ENCODE measurements at places on chromosomes 11 and 22. TPM values are rescaled to one million over a fixed set of nuclear protein-coding genes. Genes with fewer than 3 reads are reported as not detected.

Gene LRRC74B
- 3.6 TPM for total RNA-seq

DNA sequence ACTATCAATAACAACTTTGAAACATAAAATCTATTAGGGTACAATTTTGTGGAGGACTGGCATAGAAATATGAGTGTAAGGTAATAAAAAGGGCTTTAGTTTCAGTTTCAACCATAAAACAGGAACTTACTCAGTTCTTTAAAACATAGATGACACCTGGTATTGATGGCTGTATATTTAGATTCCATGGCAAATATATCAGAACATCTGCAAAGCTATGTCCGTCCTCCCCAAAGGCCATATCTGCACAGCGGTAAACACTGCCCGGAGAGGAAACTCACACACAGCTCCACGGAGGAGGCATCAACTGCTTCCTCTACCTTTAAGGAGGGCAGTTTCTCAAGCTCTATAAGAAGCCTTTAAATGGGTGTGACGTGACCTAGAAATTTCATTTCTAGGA lies 993.3 kb downstream of the BRD1 start:
- no peaks in the 10 kb centered on the region for H3K4me1 ChIP-seq
- H3K4me3 ChIP-seq: no peak overlapping the region
- peaks cover 14% of the 10 kb centered on the region for H3K27me3 ChIP-seq
- no peaks in the 10 kb centered on the region for H3K36me3 ChIP-seq

Gene SCGB1C1
- not detected for total RNA-seq

Gene GRAMD1B
- 9.9 TPM for total RNA-seq

DNA sequence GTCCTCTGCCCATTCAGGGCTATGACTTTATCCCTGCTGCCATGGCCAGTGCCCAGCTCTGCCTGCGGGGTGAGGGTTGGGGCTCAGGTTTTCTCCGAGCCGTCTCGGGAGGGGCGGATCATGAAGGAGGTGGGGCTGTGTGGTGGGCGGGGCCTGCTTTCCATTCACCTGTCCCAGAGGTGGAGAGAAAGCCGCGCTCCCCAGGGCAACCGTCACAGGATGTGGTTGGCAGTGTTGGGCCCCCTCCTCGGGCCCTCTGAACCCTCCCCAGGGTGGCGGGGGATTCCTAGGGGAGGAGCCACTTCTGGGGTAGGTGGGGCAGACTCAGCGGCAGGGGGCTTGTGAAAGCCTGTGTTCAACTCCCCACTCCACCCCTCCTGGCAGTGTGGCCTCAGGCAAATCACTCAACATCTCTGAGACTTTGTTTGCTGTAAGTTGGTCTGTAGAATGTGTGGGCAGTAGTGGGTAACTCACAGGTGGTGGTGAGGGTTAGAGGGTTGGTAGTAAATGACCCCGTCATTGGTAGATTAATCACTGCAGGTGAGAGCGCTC lies 50.3 kb downstream of the CD6 start:
- no peak overlapping the region for H3K4me3 ChIP-seq
- H3K36me3 ChIP-seq: no peaks in the 10 kb centered on the region
- peak; percentile 71 for DNase-seq
- H3K27ac ChIP-seq: no peak overlapping the region
- H3K4me1 ChIP-seq: peaks cover 20% of the 10 kb centered on the region
- peaks cover 6% of the 10 kb centered on the region for H3K27me3 ChIP-seq

- DNase-seq: no peak
- no peak overlapping the region for H3K27ac ChIP-seq
- no peaks in the 10 kb centered on the region for H3K36me3 ChIP-seq
- H3K27me3 ChIP-seq: no peaks in the 10 kb centered on the region
Observed at GRCh38 chr11:132050049-132050448, 679.6 kb downstream of the NTM start.

GRCh38 chr22:22185217-22185616 lies 59.4 kb upstream of the VPREB1 start:
- H3K4me1 ChIP-seq: no peaks in the 10 kb centered on the region
- DNase-seq: no peak
- H3K4me3 ChIP-seq: no peak overlapping the region
- H3K36me3 ChIP-seq: no peaks in the 10 kb centered on the region

Gene SLC25A45
- total RNA-seq: 13.0 TPM

Gene SCGB1D2
- not detected for total RNA-seq

DNA sequence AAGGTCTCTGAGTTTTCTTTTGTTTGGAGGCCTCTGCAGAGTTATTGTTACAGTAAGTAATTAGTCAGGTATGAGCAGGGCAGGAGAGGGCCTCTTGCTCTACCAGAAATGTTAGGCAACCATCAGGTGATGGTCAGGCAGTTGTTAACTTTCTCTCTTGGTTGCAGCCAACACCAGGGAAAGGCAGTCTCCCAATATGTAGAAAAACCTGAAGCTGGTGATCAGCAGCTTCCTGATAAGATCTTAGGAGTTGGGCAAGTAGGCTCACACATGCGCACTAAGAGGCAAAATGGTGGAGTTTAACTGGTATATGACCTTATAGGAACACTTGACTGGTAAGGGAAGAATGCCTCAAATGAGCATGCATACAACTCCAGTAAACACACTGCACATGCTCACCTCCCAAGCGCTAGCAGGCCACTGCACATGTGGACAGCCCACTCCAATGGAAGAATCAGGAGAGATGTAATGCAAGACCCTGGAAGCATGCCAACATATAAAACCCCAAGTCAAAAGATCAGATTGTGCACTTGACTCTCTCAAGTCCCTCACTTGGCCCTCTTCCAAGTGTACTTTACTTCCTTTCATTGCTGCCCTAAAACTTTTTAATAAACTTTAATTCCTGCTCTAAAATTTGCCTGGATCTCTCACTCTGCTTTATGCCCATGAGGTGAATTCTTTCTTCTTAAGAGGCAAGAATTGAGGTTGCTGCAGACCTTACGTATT lies 23.7 kb upstream of the SLC35F2 start:
- H3K4me1 ChIP-seq: no peaks in the 10 kb centered on the region
- H3K36me3 ChIP-seq: no peaks in the 10 kb centered on the region
- no peak overlapping the region for H3K4me3 ChIP-seq
- DNase-seq: no peak
- no peak overlapping the region for H3K27ac ChIP-seq

- no peak overlapping the region for H3K4me3 ChIP-seq
- no peaks in the 10 kb centered on the region for H3K27me3 ChIP-seq
- H3K4me1 ChIP-seq: peaks cover 8% of the 10 kb centered on the region
Observed at GRCh38 chr11:73538381-73538872, 59.5 kb downstream of the FAM168A start.

Gene TBX1
- total RNA-seq: 13.5 TPM

DNA sequence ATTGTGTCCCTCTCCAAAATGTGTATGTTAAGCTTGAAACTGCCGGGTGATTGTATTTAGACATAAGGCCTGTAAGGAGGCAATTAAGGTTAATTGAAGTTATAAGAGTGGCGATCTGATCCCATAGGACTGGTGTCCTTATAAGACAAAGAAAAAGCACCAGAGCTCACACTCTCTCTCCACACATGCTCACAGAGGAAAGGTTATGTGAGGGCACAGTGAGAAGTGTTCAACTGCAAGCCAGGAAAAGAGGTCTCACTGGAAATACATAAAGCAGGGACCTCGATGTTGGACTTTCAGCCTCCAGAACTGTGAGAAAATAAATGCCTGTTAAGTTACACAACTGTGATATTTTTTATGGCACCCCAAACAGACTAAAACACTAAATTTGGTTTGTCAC lies 1233.8 kb upstream of the CNTN5 start:
- H3K4me1 ChIP-seq: no peaks in the 10 kb centered on the region
- H3K27ac ChIP-seq: no peak overlapping the region
- no peaks in the 10 kb centered on the region for H3K27me3 ChIP-seq

Gene HTR3A
- total RNA-seq: not detected

- H3K27me3 ChIP-seq: no peaks in the 10 kb centered on the region
- H3K36me3 ChIP-seq: no peaks in the 10 kb centered on the region
- no peak overlapping the region for H3K4me3 ChIP-seq
Observed at GRCh38 chr11:14622223-14622954, 21.2 kb upstream of the PDE3B start.

GRCh38 chr11:122743949-122744348 lies 88.4 kb downstream of the UBASH3B start:
- peaks cover 60% of the 10 kb centered on the region for H3K4me1 ChIP-seq
- H3K27me3 ChIP-seq: no peaks in the 10 kb centered on the region
- DNase-seq: no peak
- H3K27ac ChIP-seq: peak overlapping the region; percentile 12

GRCh38 chr11:66561178-66561974 lies 7.0 kb downstream of the CTSF start:
- H3K27ac ChIP-seq: no peak overlapping the region
- no peaks in the 10 kb centered on the region for H3K36me3 ChIP-seq
- DNase-seq: no peak
- no peaks in the 10 kb centered on the region for H3K27me3 ChIP-seq
- H3K4me3 ChIP-seq: no peak overlapping the region
- peaks cover 9% of the 10 kb centered on the region for H3K4me1 ChIP-seq

Gene KCNJ5
- 12.9 TPM for total RNA-seq

DNA sequence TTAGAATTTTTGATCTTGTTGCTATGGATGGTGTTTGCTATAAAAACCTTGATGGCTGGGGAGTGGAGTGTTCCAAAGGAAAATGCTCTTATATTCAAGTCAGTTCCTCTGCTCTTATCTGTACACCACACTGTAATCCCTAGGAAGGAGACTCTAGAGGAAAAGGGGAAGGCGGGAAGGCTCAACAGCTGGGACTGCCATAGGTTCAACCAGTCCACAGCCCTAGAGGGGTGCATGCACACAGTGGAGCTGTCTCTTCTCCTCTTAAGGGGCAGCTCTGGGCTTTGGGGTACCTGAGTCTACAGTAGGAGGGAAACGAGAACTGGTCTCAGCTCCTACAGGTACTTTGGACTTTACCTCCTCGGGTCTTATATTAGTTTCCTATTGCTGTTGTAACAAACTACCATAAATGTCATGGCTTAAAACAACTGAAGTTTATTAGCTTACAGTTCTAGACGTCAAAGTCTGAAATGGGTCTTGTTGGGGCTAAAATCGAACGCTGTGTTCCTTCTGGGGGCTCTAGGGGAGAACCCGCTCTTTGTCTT lies 77.2 kb upstream of the ZBED5 start:
- no peak for DNase-seq
- peaks cover 29% of the 10 kb centered on the region for H3K4me1 ChIP-seq
- H3K27me3 ChIP-seq: no peaks in the 10 kb centered on the region

- peaks cover 5% of the 10 kb centered on the region for H3K36me3 ChIP-seq
- H3K27me3 ChIP-seq: no peaks in the 10 kb centered on the region
- no peak for DNase-seq
- H3K4me3 ChIP-seq: no peak overlapping the region
- H3K4me1 ChIP-seq: no peaks in the 10 kb centered on the region
Observed at GRCh38 chr11:32610797-32611352, 27.2 kb downstream of the EIF3M start.

DNA sequence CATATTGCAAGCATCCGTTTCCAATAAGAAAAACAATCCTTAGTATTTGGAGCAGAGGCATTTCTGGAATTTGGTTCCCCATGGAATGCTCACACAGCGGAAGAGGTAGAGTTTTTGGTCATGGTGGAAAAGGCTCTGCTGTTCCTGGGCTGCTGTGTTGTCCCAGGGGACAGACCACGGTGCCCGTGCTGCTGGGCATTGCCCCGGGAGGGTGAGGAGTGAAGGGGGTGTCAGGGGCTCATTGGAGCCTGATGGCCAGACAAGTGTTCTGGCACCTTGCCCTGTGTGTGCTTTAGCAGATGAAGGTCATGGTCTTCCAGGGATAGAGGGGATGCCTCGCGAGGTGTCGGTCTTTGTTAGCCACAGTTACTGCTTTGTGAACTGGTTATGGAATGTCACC lies 61.2 kb downstream of the MPPED1 start:
- no peak overlapping the region for H3K27ac ChIP-seq
- peaks cover 14% of the 10 kb centered on the region for H3K27me3 ChIP-seq

DNA sequence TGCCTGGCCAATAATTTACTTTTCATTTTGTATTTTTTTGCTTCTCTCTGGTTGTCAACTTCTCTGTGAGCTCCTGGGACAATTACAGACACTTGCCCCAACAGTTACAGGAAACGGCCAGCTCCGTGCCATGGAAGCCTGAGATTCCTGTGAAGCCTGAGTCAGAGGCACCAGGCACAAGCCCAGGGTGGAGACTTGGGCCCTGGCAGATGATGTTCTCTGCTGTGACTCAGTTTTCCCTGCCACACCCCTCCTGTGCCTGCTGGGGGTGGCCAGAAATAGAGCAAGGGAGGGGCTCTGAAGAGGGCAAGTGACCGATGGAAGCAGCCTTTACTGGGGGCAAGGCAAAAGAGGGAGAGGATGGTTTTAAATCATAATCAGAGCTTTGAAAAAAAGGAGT lies 4.9 kb downstream of the ATP5MGL start:
- H3K4me1 ChIP-seq: peaks cover 13% of the 10 kb centered on the region
- no peak for DNase-seq
- peak overlapping the region; percentile 36 for H3K27ac ChIP-seq
- no peaks in the 10 kb centered on the region for H3K27me3 ChIP-seq
- H3K36me3 ChIP-seq: peaks cover 65% of the 10 kb centered on the region
- H3K4me3 ChIP-seq: no peak overlapping the region

Gene TIMP3
- 390 TPM for total RNA-seq

Gene LRRN4CL
- 3.4 TPM for total RNA-seq

- H3K4me3 ChIP-seq: no peak overlapping the region
- H3K36me3 ChIP-seq: peaks cover 99% of the 10 kb centered on the region
- H3K27me3 ChIP-seq: no peaks in the 10 kb centered on the region
- no peak for DNase-seq
Observed at GRCh38 chr22:19353363-19354131, 62.0 kb upstream of the CLTCL1 start.

DNA sequence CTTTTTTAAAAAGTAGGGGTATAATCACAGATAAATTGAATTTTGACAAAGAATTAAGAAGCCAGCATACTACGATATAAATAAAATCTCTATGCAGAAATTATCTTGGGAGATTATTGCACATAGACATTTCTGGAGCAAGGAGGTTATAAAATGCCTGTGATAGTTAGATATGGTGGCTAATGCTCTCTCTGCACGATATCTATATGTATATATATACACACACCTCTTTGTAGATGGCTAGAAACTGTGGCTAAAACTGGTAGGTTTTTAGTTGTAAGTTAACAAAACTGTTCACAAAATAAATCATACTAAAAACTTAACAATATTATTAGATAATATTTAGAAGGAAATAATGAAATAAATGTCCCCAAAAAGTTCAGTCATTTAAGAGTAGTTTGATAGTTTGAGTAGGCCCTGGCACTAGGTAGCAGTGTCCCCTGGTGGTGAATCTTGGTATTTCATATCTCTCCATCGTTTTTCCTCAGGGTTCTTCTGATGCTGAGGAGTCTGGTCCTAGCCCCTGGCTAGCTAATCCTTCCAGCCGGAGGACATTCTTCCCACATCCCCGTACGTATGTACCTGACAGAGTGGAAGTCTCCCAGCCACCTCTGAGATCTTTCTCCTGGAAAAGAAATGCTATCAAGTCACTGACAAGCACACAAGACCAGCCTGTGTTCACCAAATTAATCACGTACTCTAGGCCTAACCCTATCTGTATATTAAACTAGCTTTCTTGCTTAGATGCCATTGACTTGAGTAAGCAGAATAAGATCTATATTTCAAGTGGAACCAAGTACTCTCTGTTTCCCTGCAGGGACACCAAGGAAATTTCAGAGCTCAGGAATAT lies 32.2 kb downstream of the ART5 start:
- DNase-seq: no peak
- no peak overlapping the region for H3K27ac ChIP-seq
- no peaks in the 10 kb centered on the region for H3K36me3 ChIP-seq
- H3K4me3 ChIP-seq: no peak overlapping the region
- peaks cover 14% of the 10 kb centered on the region for H3K4me1 ChIP-seq
- H3K27me3 ChIP-seq: no peaks in the 10 kb centered on the region

Gene MMP12
- total RNA-seq: 0.27 TPM

GRCh38 chr11:71913756-71914526 lies 14.5 kb downstream of the XNDC1N start:
- no peak for DNase-seq
- H3K4me3 ChIP-seq: no peak overlapping the region
- peaks cover 70% of the 10 kb centered on the region for H3K36me3 ChIP-seq

All from lower lobe of right lung (tissue), 2 donors.